Activated CD8-positive, alpha-beta T cell treated with anti-CD3 and anti-CD28 coated beads, Interleukin-2, amount 10 ng/mL, durations not matched to agents 7 days and 5 days (primary cell): ENCODE measurements at places on chromosomes 12 and 14. TPM values are rescaled to one million over a fixed set of nuclear protein-coding genes. Genes with fewer than 3 reads are reported as not detected.

The GYS2 gene
- total RNA-seq: not detected

The ITGB7 gene
- total RNA-seq: 500 TPM

The PMCH gene
- not detected for total RNA-seq

The BLOC1S1 gene
- 156 TPM for total RNA-seq

The CPNE6 gene
- not detected for total RNA-seq

The LRRC23 gene
- 8.6 TPM for total RNA-seq

The ST8SIA1 gene
- total RNA-seq: 0.29 TPM

The GLIPR1L1 gene
- total RNA-seq: not detected

The SEL1L gene
- 51.3 TPM for total RNA-seq

DNA sequence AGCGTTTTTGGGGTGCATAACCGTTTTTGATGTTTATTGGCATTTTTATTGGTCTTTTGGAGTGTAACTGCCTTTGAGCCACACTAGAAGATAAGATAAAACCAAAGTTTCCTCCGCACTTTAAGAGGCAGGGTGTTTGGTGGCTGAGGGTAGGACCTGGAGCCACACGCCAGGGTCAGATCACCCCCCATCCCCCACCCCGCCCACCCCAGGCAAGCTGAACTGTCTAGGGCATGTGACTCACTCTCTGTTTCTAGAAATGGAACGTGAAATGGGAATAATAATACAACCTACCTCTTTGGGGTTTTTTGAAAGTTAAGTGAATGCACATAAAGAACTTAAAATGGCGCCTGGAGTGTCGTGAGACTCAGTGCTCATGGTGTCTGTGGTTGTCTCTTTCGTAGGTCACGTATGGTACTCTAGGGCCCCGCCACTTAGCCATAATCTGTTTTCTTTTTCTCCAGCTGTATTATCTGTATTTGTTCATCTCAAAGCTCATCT is 56.0 kb downstream of the PPP2R5C start:
- peak; percentile 63 for DNase-seq
- peaks cover 90% of the 10 kb centered on the region for H3K4me1 ChIP-seq
- H3K27me3 ChIP-seq: no peaks in the 10 kb centered on the region
- H3K36me3 ChIP-seq: peaks cover 79% of the 10 kb centered on the region

DNA sequence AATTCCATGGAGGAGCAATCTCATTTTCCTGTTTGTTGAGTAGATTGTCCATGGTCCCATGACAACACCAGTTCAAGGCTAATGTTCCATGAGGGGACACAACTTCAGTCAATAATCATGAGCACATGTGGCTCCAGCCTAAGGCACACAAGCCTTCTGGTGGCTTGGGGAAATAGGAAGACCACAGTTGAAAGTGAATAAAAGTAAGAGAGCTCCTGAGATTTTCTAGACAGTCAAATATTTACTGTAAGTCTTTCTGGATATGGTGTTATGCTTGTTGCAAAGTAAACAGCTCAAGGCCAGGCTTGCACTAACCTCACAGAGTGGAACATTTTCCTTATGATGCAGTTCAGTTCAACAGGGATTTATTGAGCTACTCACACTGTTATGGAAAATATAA is 206.9 kb upstream of the SLC38A2 start:
- H3K27me3 ChIP-seq: no peaks in the 10 kb centered on the region
- no peak overlapping the region for H3K4me3 ChIP-seq
- DNase-seq: no peak
- peaks cover 16% of the 10 kb centered on the region for H3K4me1 ChIP-seq

- peaks cover 2% of the 10 kb centered on the region for H3K36me3 ChIP-seq
- peak overlapping the region; percentile 91 for H3K27ac ChIP-seq
- H3K4me1 ChIP-seq: peaks cover 55% of the 10 kb centered on the region
Measured at GRCh38 chr14:98931126-98931525, 340.9 kb downstream of the BCL11B start.

DNA sequence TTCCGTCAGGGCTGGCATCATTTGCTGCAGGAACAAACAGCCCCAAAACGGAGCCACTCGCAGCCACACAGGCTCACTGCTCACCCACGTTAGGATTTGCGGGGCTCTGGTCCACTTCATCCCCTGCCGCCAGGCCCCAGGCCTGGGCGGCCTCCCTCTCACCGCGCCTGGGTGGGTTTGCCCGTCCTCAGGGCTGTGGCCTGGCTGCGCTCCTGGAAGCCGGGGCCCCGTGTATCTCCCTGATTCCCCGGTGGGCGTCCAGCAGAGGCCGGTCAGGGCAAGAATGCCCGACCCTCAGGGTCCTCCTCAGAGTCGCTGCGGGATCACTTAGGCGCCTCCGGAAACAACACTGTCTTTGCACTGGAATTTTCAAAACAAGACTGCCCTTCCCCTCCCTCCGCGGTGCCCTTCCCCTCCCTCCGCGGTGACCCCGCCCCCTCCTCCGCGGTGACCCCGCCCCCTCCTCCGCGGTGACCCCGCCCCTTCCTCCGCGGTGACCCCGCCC is 15.7 kb upstream of the FBRSL1 start:
- H3K27ac ChIP-seq: no peak overlapping the region
- H3K27me3 ChIP-seq: peaks cover 4% of the 10 kb centered on the region
- H3K4me3 ChIP-seq: peak overlapping the region; percentile 55
- peaks cover 48% of the 10 kb centered on the region for H3K4me1 ChIP-seq
- DNase-seq: no peak

- H3K36me3 ChIP-seq: peaks cover 67% of the 10 kb centered on the region
- peaks cover 97% of the 10 kb centered on the region for H3K4me1 ChIP-seq
Measured at GRCh38 chr12:47812797-47813510, 6.7 kb downstream of the HDAC7 start.

DNA sequence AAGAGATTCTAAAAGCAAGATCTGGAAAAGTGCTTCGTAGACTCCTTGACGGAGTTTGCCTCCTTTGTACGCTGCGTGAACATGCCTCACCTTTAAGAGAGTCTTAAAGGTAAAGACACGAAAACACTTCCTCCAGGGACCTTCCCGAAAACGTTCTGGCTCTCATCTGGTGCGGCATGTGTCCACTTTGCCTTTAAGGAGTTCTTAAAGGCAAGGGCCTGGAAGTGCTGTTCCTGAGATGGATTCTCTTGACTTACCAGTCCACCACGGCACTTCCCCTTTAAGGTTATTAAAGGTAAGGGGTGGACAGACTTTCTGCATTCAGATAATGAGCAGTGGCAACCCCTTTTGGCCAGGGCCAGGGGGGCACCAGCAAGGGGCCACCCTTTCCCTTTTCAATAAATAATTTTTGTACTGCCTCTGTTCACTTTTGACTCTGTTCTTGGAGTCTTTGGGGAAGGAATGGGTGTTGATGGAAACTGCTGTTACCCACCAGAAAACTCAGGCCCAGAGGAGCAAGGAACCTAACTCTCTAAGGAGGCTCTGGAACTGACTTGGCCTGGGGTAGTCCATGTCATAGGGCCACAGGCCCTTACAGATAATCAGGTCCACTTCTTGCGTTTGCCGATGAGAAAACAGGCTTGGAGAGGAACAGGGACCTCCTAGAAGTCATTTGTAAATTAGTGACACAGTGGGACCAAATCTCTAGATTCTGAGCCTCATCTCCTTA is 4.4 kb downstream of the REM2 start:
- H3K27me3 ChIP-seq: peaks cover 32% of the 10 kb centered on the region
- H3K36me3 ChIP-seq: peaks cover 4% of the 10 kb centered on the region
- H3K4me3 ChIP-seq: peak overlapping the region; percentile 75
- peaks cover 31% of the 10 kb centered on the region for H3K4me1 ChIP-seq
- no peak for DNase-seq

- H3K4me3 ChIP-seq: no peak overlapping the region
- no peak for DNase-seq
- no peak overlapping the region for H3K27ac ChIP-seq
- peaks cover 6% of the 10 kb centered on the region for H3K36me3 ChIP-seq
Measured at GRCh38 chr14:68774771-68775613, 17.9 kb downstream of the ZFP36L1 start.

- peaks cover 11% of the 10 kb centered on the region for H3K27me3 ChIP-seq
- no peaks in the 10 kb centered on the region for H3K36me3 ChIP-seq
- H3K4me3 ChIP-seq: no peak overlapping the region
- H3K27ac ChIP-seq: no peak overlapping the region
Measured at GRCh38 chr12:52389313-52390207, 4.1 kb upstream of the KRT84 start.

- peaks cover 17% of the 10 kb centered on the region for H3K36me3 ChIP-seq
- H3K27ac ChIP-seq: no peak overlapping the region
- H3K4me3 ChIP-seq: no peak overlapping the region
- no peak for DNase-seq
- no peaks in the 10 kb centered on the region for H3K4me1 ChIP-seq
Measured at GRCh38 chr12:57332646-57333312, 81.8 kb upstream of the STAC3 start.

- H3K4me3 ChIP-seq: no peak overlapping the region
- no peak for DNase-seq
- H3K4me1 ChIP-seq: peaks cover 13% of the 10 kb centered on the region
- no peak overlapping the region for H3K27ac ChIP-seq
Measured at GRCh38 chr12:52352951-52353350, 14.3 kb downstream of the KRT85 start.

DNA sequence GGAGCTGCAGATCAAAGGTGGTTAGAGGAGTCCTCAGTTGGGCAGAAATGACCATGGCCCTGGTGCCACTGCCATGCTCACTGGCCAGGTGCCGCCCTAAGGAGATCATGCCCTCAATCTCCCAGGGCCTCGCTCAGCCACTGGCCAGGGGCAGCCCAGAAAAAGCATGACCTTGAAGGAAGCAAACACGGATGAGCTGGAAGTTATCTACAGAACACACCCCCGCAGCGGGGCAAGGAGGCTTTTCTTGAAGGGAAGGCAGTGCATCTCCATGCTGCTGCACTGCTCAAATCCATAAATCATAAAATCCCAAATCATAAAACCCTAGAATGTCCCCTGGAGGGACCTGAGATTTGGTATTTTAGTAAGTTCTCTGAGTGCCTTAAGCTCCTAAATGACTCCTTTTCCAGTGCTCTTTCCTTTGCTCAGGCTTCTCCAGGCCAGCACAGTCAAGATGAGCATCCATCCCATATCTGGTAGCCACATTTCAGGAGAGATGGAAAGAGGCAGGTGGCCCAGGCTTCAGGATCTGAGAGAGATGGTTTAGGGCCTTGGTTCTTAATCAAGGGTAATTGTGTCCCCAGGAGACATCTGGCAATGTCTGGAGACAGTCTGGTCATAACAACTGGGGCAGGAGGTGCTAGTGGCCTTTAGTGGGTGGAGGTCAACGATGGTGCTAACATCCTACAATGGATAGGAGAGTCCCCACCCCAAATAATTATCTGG is 217.3 kb downstream of the RBM19 start:
- H3K36me3 ChIP-seq: no peaks in the 10 kb centered on the region
- no peak overlapping the region for H3K27ac ChIP-seq
- peaks cover 14% of the 10 kb centered on the region for H3K27me3 ChIP-seq
- no peaks in the 10 kb centered on the region for H3K4me1 ChIP-seq
- no peak for DNase-seq

DNA sequence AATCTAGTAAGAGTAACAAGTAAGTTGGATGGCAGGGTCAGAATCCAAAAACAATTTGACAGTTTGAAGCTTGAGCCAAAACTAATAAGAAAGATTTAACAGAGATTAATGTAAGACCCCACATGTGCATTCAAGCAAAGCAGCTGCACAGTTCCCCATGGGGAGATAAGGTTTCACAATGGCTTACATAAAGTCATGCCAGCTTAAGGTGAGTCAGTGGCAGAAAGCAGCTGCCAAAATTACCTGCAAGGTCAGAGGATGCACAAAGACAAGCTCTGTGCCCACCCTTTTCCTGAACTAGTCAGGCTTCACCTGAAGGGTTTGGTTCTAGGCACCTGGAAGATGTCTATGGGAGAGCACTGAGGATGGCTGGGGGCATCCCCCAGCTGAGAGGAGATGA is 36.6 kb upstream of the KRT77 start:
- H3K4me1 ChIP-seq: peaks cover 2% of the 10 kb centered on the region
- no peak overlapping the region for H3K27ac ChIP-seq
- peaks cover 6% of the 10 kb centered on the region for H3K27me3 ChIP-seq

DNA sequence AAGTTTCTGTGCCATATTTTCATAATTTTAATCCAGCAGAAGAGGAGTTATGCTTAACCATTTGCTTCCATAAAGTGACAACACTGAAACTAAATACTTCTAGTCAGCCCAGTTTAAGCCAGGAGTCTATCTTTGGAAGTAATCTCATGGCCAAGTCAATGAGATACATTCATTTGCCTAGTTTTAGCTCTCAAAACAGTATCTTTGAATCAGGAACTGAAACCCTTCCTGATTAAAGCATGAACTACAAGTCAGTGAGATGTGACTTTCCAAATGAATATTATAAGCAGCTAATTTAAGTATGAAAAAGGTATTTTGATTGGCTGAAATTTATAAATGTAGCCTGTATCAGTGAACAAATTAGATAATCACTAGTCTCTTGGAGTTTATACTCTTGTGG is 491.5 kb downstream of the SLC6A15 start:
- DNase-seq: no peak
- no peak overlapping the region for H3K4me3 ChIP-seq
- H3K27ac ChIP-seq: no peak overlapping the region

GRCh38 chr14:101360054-101360911 is 201.0 kb upstream of the DIO3 start:
- peaks cover 5% of the 10 kb centered on the region for H3K27me3 ChIP-seq
- no peaks in the 10 kb centered on the region for H3K4me1 ChIP-seq
- no peaks in the 10 kb centered on the region for H3K36me3 ChIP-seq
- no peak overlapping the region for H3K4me3 ChIP-seq
- H3K27ac ChIP-seq: no peak overlapping the region

GRCh38 chr12:107091381-107091780 is 2.0 kb downstream of the CRY1 start:
- no peak overlapping the region for H3K4me3 ChIP-seq
- DNase-seq: no peak
- H3K36me3 ChIP-seq: peaks cover 2% of the 10 kb centered on the region

GRCh38 chr14:105944632-105945610 is 418.5 kb downstream of the TMEM121 start:
- H3K27me3 ChIP-seq: peaks cover 5% of the 10 kb centered on the region
- no peaks in the 10 kb centered on the region for H3K36me3 ChIP-seq
- H3K4me1 ChIP-seq: peaks cover 13% of the 10 kb centered on the region
